BJ (cell line): ENCODE measurements at places on chromosomes 7 and 10.
A peak's percentile ranks its signal among the peaks of the same experiment; 100 is the strongest.

DNA sequence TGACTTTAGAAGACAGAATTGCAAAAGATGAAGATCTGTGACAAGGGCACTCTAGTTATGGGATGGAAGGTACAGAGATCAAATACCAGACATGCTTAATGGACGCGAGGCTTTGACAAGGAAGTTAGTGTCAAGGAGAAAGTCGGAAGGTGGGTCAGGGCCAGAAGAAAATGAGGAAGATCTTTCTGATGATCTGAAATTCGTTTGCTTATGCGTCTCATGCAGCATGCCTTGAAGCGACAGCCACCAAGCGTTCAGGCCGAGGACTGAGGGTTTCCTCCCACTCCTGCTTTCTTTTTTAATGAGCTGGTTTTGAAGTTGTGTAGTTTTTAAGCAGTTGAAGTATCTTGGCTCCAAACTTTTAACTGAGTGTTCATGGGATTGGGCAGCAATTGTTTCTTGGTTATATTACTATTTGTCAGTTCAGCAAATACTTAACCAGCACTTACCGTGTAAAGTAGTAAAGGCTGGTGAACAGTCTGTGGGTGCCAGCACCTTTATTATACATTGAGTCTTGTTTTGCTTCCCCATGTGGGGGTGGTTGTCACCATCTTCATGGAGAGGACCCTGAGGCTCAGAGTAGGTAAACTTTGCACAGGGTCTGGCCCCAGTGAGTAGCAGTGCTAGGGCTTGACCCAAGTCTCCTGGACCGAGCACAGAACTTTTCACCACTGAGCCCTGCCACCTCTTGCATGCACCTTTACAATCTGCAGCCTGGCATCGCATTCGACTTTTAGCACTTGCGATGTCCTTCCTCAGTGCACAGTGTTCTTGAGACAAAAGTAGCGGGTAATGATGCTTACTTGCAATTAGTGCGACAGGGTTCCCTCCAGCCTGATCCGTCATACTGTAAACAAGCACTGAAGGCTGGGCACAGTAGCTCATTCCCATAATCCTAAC is 14.3 kb upstream of the BHLHA15 start:
- DNase-seq: no peak

DNA sequence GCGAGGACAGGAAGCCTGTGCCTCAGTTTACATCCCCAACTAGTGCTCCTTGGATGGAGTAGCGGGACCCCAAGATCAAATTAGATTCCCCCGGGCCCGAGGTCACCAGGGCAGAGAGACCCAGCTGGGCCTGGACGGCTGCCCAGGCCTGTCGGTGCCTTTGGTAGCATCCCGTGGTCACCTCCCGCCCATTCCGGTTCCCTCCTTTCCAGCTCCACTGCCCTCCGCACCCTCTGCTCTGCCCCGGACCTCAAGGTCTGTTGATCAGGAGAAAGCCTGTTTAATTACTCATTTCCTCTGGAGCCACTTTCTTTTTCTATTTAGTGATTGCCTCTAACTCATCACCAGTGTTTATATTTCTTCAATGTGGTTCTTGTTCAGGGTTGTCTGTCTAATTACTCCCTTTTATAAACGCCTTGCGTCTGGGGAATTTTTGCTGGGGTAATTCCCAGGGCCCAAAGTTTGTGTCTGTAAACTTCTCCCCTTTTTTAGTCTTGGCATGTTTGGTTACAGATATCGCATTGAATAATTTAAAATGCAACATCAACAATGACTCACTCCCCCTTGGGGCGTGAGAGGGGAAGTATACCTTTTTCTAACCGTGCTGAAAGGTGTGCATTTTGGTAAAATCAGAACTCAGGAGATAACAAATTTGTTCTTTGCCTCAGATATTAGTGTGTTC is 1.9 kb downstream of the FOXK1 start:
- DNase-seq: peak; percentile 31

DNA sequence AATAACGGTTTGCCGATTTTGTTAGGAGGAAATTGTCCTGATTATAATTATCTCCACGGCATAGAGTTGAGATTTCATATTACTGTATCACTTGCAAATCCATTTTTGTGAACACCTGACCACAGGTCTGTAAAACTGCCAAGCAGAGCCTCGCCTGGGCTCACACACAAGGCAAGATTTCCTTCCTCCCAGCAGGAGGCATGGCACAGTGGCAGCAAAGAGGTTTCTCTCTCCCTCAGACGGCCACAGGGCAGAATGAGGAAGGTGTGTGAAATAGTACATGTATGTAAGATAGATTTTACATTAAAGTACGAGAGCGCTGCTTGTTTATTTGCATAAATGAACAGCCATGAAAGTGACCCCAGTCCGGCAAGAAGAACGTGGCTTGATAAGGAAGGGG is 130.1 kb downstream of the CELF2 start:
- DNase-seq: no peak

GRCh38 chr7:729140-730000 is 2.3 kb upstream of the PRKAR1B start:
- DNase-seq: no peak

GRCh38 chr7:45401155-45401554 is 173.0 kb upstream of the ADCY1 start:
- DNase-seq: no peak

- DNase-seq: no peak
These were observed 22.9 kb downstream of the CRHR2 start for GRCh38 chr7:30659312-30659711.

DNA sequence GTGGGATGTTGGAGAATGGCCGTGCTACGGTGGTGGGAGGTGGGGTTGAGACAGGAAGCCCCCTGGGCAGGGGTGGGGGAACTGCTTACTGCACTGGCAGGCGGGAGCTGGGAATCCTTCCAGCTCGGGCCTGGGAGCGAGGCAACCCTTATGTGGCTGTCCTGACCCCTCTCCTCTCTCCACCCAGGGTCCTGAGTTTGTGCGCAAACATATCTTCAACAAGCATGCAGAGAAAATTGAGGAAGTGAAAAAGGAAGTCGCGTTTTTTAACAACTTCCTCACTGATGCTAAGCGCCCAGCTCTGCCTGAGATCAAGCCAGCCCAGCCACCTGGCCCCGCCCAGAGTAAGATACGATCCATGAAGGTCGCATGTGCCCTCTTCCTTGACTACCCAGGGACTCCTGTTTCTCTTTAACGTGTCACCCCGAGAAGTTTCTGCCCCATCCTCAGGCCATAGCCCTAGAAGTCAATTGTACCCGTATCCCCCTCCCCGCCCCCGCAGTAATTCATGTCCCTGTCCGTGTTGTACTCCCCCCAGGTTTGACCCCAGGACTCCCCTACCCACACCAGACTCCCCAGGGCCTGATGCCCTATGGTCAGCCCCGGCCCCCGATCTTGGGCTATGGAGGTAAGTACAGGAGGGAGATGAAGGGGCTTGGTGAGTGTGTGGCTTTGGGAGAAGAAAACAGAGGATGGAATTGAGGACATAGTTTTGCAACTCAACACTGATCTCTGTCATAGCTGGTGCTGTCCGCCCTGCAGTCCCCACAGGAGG is 1.8 kb downstream of the UFSP1 start:
- DNase-seq: no peak
